ENCODE measurements at places on chromosomes 13 and 19. TPM values are rescaled to one million over a fixed set of nuclear protein-coding genes. Genes with fewer than 3 reads are reported as not detected.

- no peak for DNase-seq
Measured at GRCh38 chr13:75803164-75803611, 167.1 kb downstream of the LMO7 start.

The RNF113B gene
- not detected for polyA plus RNA-seq

DNA sequence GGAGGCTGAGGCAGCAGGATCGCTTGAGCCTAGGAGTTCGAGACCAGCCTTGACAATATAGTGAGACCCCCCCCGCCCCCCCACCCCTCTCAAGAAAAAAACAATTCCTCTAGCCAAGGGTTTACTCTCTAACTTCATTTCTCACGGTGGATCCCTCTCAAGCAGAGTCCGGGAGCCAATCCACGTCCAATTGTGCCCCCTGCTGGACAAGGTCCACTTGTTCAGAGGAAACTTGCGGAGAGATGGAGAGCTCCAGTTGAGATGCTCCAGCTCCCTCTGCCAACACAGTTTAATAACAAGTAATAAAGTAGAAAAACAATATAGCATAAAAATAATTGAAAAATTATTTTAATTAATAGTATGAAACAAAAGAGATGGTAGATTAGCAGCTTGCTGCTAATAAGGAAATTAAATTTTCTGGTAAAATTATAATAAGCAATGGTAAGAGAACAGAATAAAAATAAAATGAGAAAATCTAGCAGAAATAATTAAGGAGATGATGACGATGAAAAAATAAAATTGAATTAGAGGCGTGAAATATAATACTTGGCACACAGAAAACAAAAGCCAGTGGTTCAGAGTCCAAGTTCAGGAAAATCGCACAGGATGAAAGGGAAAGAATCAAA, 14.5 kb upstream of the SIGLEC14 start:
- peak; percentile 44 for DNase-seq

- DNase-seq: no peak
Measured at GRCh38 chr19:4267101-4267900, 11.8 kb upstream of the SHD start.

The BCL2L12 gene
- polyA plus RNA-seq: 20.2 TPM

The TGFB1 gene
- 29.8 TPM for polyA plus RNA-seq

DNA sequence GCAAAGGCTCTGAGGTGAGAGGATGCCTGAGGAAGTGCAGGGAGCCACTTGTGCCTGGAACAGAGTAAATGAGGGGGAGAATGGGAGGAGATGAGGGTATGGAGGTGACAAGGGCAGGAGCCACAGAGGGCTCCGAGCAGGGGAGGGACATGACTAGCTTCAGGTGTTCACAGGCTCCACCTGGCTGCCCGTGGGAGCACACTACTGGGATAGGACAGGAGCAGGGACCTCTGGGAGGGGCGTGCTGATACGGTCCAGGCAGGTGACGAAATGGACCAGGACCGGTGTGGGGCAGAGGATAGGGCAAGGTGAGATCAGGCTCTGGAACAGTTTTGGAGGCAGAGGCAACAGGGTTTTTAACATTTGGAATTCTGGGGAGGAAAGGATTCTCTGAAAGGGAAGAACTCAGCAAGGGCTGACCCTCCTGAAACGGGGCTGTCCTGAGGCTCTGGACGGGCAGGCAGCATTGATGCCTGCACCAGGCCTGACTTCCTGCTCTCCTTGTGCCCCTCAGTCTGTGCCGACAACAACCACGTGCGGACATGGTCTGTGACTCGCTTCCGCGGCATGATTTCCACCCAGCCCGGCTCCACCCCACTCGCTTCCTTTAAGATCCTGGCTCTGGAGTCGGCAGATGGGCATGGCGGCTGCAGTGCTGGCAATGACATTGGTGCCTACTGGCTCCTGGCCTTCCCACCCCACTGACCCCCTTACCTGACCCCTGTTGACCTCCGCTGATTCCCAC, 11.6 kb downstream of the SHKBP1 start:
- no peak for DNase-seq

DNA sequence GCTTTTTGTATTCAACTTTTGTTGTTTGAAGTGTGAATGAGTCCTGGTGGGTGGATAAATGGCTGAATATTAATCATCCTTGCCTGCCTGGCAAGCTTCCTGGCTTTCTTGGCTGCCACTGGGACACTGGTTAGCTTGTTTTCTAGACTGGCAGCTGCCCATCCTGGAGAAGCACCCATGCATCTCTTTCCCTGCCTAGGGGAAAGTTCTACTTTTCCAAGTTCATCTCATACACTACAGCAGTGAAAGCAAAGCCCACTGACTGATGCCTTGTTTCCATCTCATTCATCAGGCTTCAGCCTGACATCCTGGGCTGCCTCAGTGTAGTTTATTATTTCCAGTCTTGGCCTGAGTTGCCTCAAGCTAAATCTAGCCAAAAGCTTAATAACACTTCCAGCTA, 244.8 kb downstream of the PCDH20 start:
- no peak for DNase-seq

GRCh38 chr19:11208561-11209471, 11.5 kb upstream of the KANK2 start:
- no peak for DNase-seq

The ZSCAN22 gene
- polyA plus RNA-seq: 3.6 TPM

GRCh38 chr13:46751811-46752635, 44.9 kb downstream of the ESD start:
- no peak for DNase-seq

DNA sequence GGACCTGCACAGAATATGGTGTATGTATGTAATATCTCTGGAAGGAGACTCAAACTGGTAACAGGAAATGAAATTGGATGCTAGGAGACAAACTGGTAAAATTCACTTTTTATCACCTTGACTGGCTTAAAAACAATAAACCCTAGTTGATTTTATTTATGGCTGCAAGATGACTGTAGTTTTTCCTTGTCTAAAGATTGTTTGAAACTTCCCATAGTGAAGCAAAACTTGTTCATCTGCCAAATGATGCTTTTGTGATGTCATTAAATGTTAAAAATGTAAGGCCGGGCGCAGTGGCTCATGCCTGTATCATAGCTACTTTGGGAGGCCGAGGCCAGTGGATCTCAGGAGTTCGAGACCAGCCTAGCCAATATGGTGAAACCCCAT, 2.5 kb upstream of the ECH1 start:
- no peak for DNase-seq

- no peak for DNase-seq
Measured at GRCh38 chr19:17611462-17612244, 56.2 kb downstream of the COLGALT1 start.

DNA sequence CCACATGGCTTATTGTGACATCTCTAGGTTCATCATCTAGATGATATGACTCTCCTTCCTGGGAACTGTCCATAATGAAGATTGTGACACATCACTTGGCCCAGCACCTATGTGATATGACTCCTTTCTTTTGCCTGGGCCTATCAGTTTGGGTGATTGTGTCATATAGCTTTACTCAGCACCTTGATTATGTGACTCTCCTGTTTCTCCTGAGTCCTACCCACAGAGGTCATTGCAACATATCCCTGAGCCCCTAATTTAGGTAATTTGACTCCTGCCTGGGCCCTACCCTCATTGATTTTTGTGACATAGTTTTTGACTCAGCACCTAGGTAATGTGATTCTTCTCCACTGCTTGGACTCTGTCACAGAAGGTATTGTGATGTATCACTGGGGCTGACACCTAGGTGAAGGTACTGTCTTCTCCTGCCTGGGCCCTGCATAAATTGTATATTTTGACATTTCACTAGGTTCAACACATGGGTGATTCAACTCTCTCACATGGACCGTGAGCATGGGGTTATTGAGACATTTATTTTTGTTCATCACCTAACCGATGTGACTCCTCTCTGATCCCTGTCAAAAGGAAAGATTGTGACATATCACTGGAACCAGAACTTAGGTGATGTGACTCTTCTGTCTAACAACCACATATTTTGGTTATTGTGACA, 26.2 kb upstream of the ZNF254 start:
- DNase-seq: no peak

DNA sequence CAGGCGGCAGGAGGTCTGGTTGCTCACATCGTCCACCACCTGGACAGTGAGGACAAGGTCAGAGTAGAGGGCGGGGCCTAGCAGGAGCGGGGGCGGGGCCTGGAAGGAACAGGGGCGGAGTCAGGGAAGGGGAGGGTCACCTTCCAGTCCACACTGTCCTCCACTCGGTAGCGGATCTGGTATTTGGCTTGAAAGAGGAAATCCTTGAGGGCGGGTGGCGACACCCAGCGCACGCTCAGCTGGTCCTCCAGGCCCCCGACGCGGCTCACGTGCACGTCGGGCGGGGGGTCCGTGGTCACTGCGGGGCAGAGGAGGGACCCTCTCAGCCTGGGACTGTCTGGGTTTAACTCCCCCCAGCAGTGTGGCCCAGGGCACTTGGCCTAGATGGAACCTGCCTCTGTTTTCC, 8.2 kb downstream of the REX1BD start:
- DNase-seq: no peak

The RASA3 gene
- 13.0 TPM for polyA plus RNA-seq

GRCh38 chr13:29763436-29764180, 86.8 kb downstream of the UBL3 start:
- DNase-seq: no peak

DNA sequence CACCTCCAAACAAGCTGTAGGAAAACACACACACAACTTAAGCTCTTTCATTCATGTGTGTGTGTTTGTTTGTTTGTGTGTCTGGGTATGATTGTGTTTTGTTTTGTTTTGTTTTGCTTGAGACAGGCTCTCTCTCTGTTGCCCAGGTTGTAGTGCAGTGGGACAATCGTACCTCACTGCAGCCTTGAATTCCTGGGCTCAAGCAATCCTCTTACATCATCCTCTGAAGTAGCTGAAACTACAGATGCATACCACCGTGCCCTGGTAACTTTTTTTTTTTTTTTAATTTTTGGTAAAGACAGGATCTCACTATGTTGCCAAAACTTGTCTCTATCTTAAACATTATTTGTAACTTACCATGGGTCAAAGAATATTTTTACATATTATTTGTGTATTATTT, 431.7 kb downstream of the SLITRK1 start:
- no peak for DNase-seq

DNA sequence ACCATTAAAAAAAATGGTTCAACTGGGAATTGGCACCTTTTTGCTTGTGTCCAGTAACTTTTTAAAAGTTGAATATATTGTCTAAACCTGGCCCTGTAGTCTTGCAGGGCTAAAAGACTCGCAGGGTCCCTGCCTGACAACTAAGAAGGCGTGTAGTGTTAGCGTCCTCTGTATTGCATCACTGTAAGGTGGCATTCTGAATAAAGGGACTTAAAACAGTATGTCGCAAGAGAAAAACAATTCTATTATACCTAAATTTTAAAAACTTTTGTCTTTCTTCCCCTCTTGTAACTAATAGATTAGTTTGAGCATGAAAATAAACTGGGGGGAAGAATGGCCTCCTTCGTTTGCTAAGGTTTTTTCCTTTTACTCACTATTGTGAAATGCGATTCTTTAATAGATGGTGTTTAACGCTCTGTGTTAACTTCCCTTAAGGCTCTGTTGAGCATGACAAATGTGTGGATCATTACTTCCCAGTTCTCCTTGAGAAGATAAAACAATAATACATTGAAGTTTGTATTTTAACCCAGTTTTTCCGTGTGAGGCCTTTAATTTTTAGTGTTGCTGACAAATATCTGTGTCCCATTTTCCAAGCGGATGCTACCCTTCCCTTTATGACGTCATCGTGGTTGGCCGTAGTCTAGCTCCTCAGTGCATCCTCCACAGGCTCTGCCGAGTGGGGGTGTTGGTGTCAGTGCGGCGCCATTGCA, 134.6 kb downstream of the KATNAL1 start:
- no peak for DNase-seq

DNA sequence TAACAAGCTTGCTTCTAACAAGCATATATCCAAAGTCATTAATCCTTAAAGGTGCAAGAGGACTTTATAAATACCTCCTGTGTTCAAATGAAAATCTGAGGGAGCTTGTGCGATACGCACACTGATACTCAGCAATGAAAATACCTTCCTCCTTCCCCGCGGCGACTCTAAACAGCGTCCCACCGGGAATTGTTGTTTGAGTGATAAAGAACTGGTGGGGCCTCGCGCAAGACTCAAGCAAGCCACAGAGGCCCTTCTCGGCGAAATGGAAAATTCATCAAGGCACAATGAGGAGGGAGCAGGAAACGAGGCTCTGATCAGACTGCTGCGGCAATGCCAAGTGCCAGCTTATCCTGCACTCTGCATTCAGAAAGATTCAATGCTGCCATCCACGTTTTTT, 126.7 kb downstream of the ABCC4 start:
- no peak for DNase-seq

The PCDH9 gene
- 3.8 TPM for polyA plus RNA-seq

The CYP4F11 gene
- polyA plus RNA-seq: not detected

GRCh38 chr13:109160357-109160756, 530.9 kb downstream of the MYO16 start:
- no peak for DNase-seq

The MAST1 gene
- polyA plus RNA-seq: 2.0 TPM

The SIGLEC12 gene
- polyA plus RNA-seq: not detected

- DNase-seq: no peak
Measured at GRCh38 chr19:33214596-33214995, 11.1 kb downstream of the SLC7A10 start.

DNA sequence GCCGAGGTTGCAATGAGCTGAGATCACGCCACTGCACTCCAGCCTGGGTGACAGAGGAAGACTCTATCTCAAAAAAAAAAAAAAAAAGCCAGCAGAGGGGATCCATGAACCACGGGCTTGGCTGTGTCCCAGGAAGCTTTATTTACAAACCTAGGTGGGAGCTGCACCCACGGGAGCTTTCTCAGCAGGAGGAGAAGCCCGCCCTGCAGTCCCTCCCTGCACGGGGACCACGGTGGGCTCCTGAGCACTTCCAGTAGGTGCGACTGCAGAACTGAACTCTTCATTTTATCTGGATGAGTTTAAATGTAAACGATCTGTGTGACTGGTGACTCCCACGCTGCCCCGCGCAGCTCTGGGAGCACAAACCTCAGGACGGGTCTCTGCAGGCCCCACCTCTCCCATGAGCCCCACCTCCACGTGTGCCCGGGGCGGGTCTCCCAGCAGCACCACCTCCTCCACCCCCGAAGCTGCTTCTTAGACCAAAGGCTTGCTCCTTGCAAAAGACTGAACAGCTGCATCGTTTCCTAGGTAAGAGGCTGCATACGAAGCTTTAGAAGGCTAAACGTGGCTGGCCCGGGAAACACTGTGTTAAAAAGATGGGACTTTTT, 66.4 kb downstream of the SPACA7 start:
- DNase-seq: no peak

DNA sequence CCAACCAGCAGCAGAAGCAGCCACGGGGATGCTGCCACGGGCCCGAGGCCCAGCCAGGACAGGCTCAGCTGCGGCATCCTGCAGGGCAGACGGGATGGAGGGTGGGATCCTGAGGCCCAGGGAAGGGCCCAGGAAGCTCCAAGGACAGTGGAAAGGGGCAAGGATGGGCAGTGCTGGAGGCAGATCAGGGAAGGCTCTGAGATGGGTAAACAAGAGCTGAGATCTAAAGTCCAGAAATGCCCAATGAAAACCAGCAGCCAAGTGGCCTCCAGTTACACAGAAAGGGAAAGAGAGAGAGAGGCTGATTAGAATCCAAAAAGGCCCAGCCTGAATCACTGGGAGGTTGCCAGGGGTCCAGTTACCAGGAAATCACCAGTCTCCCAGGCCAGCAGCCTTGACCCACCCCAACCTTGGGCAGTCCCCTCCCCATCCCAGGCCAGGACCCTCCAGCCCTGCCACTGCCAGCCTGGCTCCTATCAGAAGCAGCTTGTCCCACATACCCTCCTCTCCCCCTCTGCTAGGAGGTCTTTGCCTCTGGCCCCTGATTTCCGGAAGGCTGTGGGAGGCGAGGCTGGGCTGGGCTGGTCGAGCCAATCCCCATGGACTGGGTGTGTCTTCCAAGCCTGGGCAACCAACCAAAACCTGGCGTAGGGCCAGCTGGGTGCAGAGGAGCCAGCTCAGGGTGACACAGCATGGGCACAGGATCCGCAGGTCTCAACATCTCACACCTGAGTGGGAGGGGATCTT, at the start of gene CYP4F11:
TSS of gene CYP4F11 (minus strand) at position 198 of the 747 bp plus-strand sequence. CDS start at position 77, 121 bp downstream.
- no peak for DNase-seq

The KLK12 gene
- polyA plus RNA-seq: 0.51 TPM

The NCAN gene
- 0.04 TPM for polyA plus RNA-seq
